ENCODE measurements at places on chromosomes 12 and 14.

DNA sequence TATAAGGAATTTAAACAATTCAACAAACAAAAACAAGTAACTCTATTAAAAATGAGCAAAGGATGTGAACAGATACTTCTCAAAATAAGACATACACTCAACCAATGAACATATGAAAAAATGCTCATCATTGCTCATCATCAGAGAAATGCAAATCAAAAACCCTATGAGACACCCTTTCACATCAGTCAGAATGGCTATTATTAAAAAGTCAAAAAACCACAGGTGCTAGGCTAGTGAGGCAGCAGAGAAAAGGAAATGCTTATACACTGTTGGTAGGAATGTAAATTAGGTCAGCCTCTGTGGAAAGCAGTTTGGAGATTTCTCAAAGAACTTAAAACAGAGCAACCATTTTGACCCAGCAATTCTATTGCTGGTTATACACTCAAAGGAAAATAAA lies 52.0 kb downstream of the NAV3 start:
- DNase-seq = no peak

DNA sequence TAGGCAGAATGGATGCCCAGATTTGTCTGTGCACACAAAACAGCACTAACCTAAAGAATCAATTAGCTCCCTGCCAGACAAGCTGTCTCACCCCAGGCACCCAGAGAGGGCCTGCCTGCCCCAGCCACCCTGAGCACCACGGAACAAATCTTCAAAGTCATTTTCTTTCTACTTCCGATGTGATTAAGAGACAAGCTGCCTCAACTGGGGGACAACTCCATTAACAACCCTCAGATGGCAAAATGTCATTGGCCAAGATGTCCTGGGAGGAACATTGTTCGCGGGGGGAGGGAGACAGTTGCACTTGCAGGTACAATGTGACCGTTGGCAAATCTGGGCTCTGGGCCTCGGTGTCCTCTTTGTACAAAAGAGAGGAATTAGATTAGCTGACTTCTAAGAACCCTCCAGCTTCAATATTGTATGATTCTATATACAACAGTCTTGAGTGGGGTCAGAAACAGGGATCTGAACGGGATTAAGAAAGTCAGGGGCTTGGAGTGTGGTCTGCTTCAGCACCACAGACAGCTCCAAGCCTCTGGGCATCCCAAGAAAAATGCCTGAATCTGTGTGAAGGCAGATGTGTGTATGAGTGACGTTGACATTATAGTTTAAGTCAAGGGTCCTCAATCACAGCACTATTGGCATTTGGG lies 42.8 kb upstream of the CMKLR1 start:
- DNase-seq = peak; percentile 53

GRCh38 chr12:74579446-74579845 lies 41.8 kb downstream of the ATXN7L3B start:
- DNase-seq = no peak

DNA sequence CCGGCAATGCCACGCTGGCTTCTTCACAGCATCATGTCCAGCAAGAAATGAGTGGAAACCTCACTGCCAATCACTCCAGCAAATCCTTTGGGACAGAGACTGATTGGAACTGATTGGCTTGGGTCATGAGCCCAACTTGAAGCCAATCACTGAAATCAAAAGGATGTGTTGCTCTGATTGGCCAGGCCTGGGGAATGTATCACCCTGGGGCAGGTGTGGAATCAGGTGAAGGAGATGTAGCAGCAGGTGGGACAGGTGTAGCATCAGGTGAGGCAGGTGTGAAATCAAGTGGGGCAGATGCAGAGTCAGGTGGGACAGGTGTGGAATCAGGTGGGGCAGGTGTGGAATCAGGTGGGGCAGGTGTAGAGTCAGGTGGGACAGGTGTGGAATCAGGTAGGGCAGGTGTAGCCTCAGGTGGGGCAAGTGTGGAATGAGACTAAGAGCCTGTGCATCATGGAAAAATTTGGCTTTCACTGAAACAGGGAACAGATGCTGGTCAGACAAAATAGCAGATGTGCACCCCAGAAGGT lies 206.4 kb downstream of the SLC15A4 start:
- no peak for DNase-seq

DNA sequence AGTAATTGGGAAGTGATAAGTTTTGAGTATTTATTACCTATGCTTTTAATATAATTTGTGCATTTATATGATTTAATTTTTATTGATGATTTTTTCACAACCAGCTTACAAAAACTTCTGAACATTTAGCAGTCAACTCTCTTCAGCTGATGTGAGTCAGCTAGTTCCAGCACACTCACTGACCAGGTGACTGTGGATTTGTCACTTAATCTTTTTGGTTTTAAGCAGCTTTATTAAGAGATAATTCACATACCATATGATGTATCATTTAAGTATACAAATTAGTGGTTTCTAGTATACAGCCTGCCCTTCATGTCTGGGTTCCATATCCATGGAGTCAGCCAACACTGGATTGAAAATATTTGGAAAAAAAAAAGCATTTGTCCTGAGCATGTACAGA lies 103.5 kb downstream of the SYNE2 start:
- DNase-seq = no peak

- DNase-seq = no peak
Measured at GRCh38 chr14:21033133-21033698, 1.4 kb downstream of the RNASE13 start.

- DNase-seq = no peak
Measured at GRCh38 chr14:74792249-74793039, 29.3 kb downstream of the YLPM1 start.

DNA sequence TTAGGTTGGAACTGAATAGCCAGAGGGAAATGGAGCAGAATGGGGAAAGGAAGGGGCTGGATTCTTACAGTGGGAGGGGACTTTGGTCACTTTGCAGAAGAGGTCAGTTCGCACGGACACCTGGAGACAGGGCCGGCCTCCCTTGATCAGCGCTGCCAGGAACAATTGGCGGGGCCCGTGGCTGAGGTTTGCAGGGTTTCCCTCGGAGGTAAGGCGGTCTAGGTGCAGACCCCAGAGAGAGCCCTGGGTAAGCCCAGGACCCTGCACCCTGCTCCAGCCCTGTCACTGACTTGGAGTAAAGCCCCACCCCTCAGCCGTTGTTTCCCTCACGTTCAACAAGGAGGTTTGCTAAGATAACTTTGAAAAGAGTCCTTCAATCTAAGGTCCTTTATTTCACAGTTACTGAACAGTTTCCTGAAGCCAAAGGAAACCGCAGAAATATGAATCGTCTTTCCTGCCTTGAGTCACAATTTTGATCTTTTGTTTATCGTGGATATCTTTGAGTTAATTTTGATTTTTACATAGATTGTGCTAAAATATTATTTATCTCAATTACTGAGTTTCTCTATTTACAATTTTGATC lies 231.4 kb upstream of the RTL1 start:
- DNase-seq = peak; percentile 9

- no peak for DNase-seq
Measured at GRCh38 chr14:55611859-55612258, 31.9 kb downstream of the KTN1 start.

GRCh38 chr14:101198398-101199027 lies 295.0 kb upstream of the RTL1 start:
- DNase-seq = no peak

GRCh38 chr12:72264548-72265175 lies 7.5 kb upstream of the TRHDE start:
- peak; percentile 19 for DNase-seq

- DNase-seq = no peak
Measured at GRCh38 chr14:102505775-102506625, 3.6 kb downstream of the ANKRD9 start.

DNA sequence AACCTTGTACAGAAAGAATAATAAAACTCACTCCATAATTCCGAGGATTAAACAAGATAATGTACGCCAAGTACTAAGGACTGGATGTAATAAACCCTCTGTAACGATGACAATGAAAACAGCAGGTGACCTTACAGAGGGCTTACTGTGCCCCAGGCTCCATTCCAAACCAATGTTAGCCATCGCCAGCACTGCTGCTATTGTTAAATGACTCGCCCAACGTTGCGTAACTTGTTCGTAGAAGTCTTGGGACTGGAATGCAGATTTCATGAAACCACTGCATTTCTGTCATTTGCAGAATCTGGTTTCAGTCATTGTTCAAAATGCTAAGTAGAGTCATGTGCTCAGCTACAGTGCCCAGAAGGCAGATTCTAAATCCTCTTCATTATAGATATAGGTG lies 728 bp upstream of the STON2 start:
- DNase-seq = peak; percentile 51

DNA sequence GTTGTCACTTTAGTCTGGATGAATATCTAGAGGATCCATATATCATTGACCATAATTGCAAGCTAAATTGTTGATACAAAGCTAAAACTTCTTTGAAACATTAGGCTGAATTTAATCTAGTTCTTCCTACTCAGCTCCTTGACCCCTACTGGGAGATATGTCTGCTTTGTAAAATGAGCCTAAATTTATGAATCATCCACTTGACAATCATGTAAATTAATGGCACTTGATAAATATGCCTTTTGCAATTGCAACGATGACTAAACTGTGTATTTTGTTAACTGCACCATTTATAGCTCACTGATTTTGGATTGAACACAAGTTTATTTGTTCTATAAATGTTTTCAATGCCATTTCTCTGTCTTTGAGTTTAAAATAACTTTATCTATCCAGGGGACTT lies 1616.5 kb upstream of the FLRT2 start:
- no peak for DNase-seq

GRCh38 chr12:39912211-39912980 lies 193.5 kb downstream of the SLC2A13 start:
- no peak for DNase-seq

GRCh38 chr14:92456215-92457015 lies 57.2 kb upstream of the RIN3 start:
- DNase-seq = peak; percentile 76

GRCh38 chr12:5258498-5258897 lies 173.4 kb upstream of the NTF3 start:
- DNase-seq = no peak

GRCh38 chr14:37197421-37198272 lies at the start of gene MIPOL1:
MIPOL1 (plus strand) TSS chr14:37197937; CDS start chr14:37247889, 49,952 bp downstream.
- DNase-seq = no peak

DNA sequence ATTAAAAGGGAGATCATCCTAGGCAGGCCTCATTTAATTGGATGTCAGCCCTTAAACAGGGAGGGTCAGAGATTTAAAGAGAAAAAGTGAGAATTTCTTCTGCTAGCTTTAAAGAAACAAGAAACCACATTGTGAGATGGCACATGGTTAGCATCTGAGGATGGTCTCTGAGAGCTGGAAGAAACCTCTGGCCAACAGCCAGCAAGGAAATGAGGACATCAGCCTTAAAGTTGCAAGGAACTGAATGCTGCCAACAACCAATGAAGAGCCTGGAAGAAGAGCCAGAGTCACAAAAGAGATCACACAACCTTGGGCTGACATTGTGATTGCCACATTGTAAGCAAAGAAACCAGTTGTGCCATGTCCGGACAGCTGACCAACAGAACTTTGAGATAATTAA lies 17.5 kb upstream of the FAR2 start:
- DNase-seq = peak; percentile 55

DNA sequence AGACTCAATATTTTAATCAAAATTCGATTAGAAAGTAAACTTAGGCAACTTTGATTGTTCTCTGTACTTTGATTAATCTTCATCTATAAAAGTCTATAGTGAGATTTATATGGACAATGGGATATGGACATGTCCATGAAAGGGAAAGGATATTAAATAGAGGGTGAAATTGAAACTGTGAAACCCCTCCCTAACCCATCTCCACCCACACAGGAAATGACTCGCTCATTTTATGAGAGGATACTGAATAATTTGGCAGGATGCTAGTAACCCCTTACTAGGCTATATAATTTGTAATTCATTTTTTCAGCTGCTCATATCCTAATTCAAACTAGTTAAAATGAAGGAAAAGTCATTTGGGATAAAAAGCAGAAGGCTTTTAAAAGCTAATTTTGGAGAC lies 328.0 kb upstream of the ATP2B1 start:
- peak; percentile 34 for DNase-seq

DNA sequence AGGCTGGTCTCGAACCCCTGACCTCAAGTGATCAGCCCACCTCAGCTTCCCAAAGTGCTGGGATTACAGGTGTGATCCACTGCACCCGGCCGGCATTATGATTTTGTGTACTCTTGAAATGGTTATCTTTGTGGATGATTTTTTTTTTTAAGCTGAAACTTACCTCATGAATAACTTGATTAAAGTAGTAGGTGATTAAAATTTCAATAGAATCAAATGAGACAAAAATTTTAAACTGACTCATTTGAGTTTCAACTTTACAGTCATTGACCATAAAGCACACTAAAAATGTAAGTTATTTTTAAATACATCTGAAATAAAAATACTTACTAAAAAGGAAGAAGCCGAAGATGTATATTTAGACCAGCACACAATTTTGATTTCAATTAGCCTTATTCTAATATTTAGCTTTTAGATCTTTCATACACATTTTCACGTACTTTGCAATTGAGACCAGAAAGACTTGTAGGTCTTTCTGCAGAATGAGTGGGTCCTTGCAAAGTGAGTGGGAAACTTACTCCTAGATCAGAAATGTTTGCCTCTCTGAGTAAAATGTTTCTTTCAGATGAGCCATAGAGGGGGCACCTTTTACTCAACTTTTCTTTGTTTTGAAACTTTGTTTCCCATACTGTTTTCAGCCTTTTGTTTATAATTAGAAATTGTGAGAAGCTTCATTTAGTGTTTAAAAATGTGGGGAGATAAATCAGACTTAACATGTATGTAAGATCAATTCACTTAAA lies 34.2 kb downstream of the TMPO start:
- no peak for DNase-seq

DNA sequence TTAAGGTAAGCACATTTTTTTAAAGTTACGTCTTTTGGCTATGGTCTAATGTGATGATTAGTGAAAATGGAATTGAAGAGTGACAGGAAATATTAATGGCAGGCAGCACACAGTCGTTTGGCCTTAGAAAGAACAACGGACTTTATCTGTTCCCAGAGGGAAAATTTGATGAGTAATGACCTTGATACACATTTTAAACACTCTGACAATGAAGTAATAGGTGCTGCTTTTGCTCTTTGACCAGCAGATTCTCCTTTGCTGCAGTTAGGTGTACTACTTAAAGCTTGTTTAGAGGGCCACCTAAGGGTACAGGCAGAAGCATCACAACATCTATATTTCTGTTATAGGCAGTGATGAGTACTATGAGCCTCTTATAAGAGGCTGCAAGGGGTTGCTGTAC lies 27.1 kb upstream of the RNU6-8 start:
- no peak for DNase-seq

DNA sequence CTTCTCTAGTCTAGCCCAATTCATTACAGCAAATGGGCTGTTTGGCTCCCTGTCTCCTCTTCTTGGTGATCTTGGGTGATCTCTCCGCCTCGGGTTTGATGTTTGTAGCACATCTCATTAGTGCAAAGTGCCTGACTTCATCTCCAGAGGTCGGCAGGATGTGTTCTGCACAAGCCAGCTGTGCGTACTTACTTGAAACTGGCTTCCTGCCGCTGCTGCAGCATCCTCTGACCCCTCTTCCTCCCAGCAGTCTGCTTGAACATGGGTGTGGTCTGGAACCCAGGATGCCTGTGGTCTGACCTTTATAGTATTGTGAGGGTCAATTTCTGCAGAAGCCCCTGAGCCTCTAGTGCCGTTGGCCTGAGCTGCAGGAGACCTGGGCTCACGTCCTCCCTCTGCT lies 99.2 kb downstream of the BEGAIN start:
- DNase-seq = no peak

- DNase-seq = peak; percentile 52
Measured at GRCh38 chr12:22797701-22798100, 172.7 kb downstream of the ETNK1 start.

- DNase-seq = no peak
Measured at GRCh38 chr14:99057576-99058083, 214.4 kb downstream of the BCL11B start.

Data from NB4 (cell line).